ENCODE measurements at places on chromosomes 5 and 9. TPM values are rescaled to one million over a fixed set of nuclear protein-coding genes. Genes with fewer than 3 reads are reported as not detected.

GRCh38 chr5:431001-431710 is 11.8 kb upstream of the EXOC3 start:
- H3K4me1 ChIP-seq: peaks cover 7% of the 10 kb centered on the region
- H3K27me3 ChIP-seq: peaks cover 3% of the 10 kb centered on the region
- DNase-seq: no peak
- H3K27ac ChIP-seq: no peak overlapping the region
- no peak overlapping the region for H3K4me3 ChIP-seq

GRCh38 chr5:119273391-119273839 is 82.4 kb upstream of the TNFAIP8 start:
- no peak overlapping the region for H3K4me3 ChIP-seq
- peaks cover 60% of the 10 kb centered on the region for H3K4me1 ChIP-seq
- H3K27me3 ChIP-seq: no peaks in the 10 kb centered on the region
- peak overlapping the region; percentile 20 for H3K27ac ChIP-seq
- no peaks in the 10 kb centered on the region for H3K36me3 ChIP-seq
- no peak for DNase-seq

DNA sequence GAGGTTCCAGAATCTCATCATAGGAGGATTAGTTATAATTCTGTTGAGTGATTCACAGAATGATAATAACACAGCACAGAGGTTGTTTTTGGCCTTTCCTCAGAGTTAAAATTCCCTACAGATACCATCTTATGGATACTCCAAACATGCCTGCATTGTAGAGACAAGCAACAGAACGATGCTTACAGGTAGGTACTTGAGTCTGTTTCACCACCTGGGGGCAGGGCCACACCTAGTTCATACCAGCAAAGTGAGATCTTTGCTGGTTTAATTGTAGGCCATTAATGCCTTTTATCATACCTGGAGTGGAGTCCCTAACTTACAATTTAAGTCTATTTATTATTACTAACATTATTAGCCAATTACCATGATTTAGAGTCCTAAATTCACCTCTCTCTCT is 416.5 kb upstream of the TLE4 start:
- no peak overlapping the region for H3K4me3 ChIP-seq
- H3K36me3 ChIP-seq: no peaks in the 10 kb centered on the region
- H3K27ac ChIP-seq: no peak overlapping the region
- no peak for DNase-seq
- H3K27me3 ChIP-seq: peaks cover 2% of the 10 kb centered on the region

LCN6 gene
- not detected for total RNA-seq

TGFBI gene
- total RNA-seq: 345 TPM

DDX4 gene
- 0.18 TPM for total RNA-seq

GLRA1 gene
- not detected for total RNA-seq

All from mesothelial cell of epicardium (in vitro differentiated cells).